ENCODE measurements at places on chromosomes 6 and 20.

- no peak for DNase-seq
Measured at GRCh38 chr20:61480158-61480825, 228.2 kb downstream of the CDH4 start.

DNA sequence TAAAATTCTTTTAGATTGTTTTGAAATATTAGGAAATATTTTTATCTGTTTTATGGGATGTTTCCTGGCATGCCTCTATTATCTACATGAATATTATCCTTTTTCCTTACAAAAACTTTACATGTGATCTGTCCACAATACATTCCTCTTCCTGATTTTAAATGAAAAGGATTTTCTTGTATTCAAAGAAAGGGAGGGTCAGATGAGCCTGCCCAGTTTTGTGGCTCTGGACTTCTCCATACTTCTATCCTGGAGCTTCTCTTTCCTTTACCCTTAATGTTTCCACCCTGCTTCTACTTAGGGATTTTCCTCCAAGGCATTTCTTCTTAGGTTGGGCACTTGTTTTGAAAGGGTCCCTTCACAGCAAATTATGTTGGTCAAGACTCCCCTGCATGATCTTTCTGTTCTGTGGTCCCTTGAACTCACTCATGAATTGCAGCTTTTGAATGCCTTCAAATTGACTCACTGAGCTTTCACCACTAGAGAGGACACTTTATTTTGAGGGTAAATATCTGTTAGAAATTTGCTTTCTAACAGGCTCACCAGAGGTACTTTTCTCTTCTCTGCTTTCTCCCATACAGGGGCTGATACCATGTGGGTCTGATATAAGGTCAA, 104.9 kb downstream of the CENPW start:
- DNase-seq: peak; percentile 78

DNA sequence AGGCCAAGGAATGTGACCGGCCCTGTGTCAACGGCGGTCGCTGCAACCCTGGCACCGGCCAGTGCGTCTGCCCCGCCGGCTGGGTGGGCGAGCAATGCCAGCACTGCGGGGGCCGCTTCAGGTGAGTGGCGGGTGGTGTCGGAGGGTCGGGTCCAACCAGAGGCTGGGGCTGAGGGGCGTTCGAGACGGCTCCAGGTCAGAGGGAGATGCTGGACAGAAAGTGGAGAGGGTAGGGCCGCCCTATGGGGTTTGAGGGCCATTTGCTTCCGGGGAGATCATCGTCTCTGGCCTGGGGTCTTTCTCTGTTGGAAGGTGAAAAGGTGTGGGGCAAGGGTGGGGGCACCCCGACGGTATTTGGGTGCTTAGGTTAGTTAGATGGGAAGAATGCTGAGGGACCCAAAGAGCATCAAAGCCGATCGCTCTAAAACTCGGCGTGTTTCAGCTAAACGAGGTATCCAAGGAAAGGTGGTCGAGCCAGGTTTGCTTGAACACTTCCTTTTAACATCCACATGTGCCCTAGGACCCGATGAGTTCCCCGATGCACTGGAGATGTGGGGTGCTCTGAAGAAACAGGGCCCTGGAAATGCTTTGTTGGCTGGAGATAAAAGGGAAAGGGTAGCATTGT, 691 bp downstream of the ATRN start:
- DNase-seq: peak; percentile 6

GRCh38 chr6:129598244-129599187, 111.5 kb downstream of the ARHGAP18 start:
- DNase-seq: peak; percentile 91

DNA sequence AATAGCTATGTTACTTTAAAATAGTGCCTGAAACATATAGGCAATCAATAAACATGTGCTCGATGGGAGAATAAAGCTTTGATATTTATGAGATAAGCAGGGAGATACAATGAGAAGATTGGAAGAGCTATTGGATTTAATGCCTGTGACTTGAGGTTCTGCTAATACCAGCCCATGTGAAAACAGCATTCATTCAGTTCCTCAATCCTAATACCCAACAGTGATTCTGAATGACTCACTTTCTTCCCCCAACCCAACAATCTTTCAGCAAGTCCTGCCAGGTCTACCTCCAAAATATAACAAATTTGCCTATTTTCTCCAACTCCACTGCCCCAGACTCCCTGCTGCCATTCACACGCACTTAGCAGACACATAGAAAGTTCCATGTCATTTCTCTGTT, 26.6 kb upstream of the KLHL31 start:
- DNase-seq: no peak

- no peak for DNase-seq
Measured at GRCh38 chr6:142518761-142519160, 217.0 kb downstream of the ADGRG6 start.

Measured in choroid plexus epithelial cell (primary cell).